ENCODE measurements at places on chromosomes 7 and 10.

GRCh38 chr10:125693524-125693847, 10.5 kb upstream of the TEX36 start:
- DNase-seq = no peak

DNA sequence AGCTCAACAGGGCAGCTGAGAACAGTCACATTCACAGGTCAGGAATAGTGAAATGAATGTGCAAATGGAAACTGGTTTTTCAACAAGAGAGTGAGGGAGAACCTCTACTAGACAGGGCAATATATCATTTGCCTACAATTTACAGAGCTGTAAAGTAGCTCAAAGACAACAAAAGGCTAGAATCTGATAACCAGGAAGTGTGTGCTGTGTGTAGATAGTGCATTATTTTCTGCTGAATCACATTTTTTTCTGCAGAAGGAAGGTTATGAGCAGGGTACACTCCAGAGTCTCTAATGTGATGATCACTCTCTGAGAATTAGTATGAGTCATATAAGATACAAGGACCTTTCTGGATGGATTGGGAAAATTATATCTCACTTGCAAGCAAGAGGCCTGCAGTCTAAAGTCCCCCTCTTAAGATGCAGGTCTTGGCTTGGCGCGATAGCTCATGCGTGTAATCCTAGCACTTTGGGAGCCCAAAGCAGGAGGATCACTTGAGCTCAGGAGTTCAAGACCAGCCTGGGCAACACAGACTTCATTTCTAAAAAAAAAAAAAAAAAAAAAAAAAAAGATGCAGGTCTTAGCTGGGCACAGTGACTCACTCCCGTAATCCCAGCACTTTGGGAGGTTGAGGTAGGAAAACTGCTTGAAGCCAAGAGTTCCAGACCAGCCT, 59.9 kb upstream of the COBL start:
- DNase-seq = no peak

DNA sequence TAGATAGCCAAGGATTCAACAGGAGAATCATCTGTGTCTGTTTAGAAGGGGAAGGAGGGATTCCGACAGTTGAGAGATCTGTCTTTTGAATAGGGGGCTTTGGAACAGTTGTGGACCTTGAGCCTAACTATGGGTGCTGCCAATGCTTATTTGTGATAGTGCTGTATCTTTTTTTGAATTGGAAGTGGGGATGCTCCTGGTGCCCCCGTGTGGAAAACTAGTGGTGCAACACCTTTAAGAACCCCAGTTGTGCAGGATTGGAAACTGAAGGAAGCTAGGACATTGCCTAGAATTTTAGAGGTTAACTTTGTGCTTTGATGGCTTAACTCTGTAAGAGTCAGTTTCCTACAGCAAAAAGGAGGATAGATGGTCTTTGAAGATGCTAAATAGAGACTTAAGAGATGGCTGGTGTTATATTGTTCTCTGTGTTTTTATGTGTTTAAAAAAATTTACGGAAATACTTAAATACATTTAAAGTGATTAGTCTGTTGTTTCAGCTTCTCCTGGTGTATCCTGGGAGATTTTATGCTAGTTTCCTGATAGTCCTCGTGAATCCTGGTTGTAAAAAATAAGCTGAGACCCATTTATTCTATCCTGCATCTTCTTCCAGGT, 69.3 kb downstream of the AP3M1 start:
- DNase-seq = no peak

DNA sequence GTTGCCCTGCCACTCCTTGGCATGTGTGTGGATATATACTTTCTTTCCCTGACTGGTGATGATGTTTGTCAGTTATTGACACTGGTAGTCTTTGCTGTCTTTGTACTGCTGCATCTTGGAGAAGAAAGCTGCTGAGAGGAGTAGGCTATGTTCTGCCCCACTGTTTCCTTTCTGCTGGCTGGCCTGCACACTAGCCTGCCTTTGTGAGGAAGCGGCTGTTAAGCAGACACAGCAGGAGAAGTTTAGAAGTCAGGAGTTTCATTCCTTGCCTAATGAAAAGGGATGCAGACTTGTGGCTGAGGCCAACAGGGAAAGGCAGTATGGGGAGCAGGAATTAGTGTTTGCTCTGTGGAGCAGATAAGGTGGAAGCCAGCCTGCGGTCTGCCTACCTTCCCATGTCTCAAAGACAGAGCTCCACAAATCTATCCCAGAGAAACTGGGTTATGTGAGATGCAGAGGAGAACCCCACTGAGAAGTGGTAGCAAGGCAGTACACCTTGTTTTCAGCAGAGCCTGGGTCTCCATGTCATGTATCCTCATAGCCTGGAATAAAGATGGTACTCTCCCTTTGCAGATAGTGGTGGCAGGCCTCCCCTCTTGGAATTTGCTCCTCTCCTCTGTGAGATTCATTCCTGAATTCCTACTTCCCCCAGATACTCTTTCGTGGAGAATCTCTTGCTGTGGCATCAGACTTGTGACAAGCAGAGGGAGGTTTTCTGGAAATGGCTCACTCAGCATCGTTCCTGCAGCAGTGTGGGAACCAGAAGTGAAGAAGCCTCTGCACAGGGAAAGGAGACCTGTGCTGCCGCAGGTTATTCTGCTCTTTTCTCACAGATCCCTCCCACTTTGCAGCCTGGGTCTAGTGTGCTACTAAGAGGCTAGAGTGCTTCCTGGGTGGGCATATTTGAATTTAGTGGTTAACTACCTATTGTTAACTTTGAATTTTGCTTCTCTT, 130.2 kb downstream of the LRRC4 start:
- DNase-seq = no peak

DNA sequence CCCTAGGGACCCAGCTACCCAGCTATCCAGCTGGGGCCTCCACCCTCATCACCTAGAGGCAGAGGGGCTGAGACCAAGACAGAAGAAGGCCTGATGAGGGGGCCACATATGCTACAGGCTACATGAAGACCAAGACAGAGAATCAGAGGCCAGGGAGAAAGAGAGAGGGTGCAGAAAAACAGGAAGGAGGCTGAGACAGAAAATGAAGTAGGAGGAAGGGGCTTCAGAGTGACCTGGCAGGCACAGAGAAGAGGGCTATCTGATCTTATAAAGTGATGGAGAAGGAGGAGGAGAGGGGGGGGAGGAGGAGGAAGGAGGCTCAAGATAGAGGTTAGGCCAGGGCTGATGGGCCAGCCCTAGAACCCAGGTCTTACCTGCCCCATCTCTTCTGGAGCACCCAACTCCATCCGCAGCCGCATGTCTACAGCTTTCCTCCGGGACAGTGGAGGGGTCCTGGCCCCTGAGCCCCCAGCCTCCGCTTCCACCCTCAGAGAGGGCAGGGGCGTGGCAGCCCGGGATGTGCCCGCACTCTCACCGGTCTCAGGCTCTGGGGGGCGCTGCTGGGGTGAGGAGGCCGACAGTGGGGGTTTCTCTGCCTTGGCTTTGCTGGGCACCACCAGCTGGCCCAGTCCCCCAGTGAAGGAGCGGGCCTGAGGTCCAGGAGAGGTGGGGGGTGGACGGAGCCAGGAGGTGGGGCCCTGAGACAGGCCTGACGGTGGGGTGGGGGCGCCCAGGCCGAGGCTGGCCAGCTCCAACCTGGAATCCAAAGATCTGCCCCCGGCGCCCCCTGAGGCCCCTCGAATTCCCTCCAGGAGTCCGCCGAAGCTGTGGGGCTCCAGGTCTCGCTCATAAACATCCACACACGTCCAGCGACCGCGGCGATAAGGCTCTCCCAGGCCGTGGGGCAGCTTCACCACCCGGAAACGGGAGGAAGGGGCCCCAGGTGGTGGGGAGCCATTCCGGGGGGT, 1.8 kb downstream of the TSC22D4 start:
- DNase-seq = peak; percentile 10

- no peak for DNase-seq
Observed at GRCh38 chr10:29479081-29479925, 155.5 kb downstream of the SVIL start.

DNA sequence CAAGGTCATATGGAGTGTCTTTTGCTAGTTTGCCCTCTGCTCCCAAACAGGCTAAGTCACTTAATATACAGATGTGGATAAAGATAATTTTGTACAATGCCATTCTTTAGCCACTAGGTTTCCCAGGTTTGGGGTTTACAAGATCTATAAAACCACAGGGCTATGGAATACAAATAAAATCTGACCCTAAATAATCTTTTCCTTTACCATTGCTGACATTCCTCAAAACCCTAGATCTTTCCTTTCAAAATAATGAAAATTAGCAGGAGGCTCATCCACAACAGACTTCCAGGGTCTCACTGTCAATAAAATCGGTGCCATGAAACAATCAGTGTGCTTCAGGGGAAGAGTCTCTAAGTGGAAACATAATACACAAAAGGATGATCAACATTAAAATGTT, 148.4 kb downstream of the CPEB3 start:
- DNase-seq = no peak

DNA sequence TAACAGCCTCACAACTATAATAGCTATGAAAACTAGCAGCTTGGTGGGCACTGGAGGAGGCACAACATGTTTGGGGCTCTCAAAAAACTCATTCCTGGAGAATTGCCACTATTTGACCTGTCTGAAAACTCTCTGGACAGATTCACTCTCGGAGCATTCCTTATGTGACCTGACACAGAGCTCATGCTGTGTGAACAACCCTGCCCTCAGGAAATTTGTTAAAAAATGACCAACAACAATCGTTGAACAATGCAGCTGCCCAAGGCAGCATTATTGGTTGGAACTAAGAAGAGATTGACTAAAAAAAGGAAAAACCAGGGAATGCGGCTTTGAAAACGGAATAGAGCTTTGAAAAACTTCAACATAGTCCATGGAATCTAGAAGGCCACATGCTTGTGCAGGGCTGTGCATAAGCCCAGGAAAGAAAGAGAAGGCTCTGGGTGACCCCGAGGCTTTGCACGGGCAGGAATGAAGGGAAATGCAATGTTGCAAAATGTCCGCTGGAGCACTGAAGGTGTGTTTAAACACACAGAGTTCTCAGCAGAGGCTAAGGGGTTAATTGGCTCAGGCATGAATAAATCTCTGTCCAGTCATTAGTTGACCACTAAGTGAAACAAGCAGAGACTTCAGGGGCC, 52.8 kb downstream of the NAMPT start:
- DNase-seq = no peak

GRCh38 chr7:920351-921070, 34.0 kb downstream of the ADAP1 start:
- DNase-seq = no peak

- DNase-seq = no peak
Observed at GRCh38 chr7:153682628-153683027, 369.6 kb upstream of the DPP6 start.

GRCh38 chr7:95788884-95789283, 16.5 kb downstream of the DYNC1I1 start:
- DNase-seq = no peak

DNA sequence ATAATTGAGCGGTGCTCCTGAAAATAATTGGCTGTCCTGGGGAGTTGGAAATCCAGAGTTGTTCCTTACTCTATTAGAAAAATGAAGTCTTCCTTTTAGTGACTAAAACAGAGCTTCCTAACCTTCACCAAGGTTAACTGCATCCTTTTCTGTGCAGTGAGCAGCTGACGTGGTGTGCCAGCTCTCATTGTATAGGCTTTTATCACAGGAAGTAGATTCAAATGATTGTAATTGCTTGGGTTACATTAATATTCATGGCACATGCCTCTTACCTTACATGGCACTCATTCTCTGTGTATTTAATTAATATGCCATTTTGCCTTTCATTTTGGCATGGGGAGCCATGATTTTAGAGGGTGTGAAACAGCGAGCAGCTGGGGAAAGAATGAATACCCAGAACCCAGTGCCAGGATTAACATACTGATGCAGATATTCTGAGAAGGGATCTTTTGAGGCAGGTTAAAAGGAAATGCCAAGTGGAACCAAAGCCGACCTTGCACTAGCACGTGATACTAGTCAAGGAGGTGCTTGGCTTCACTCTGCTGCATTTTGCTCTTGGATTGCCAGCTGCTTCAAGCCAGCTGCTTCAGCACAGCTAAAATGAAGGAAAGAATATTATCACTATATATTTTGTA, 115.3 kb downstream of the ST7 start:
- DNase-seq = no peak

- DNase-seq = no peak
Observed at GRCh38 chr10:74949843-74950765, 123.7 kb downstream of the KAT6B start.

- DNase-seq = no peak
Observed at GRCh38 chr7:84187813-84188510, 6.6 kb downstream of the SEMA3A start.
